ENCODE measurements at places on chromosomes 6 and 20.
A peak's percentile ranks its signal among the peaks of the same experiment; 100 is the strongest.

DNA sequence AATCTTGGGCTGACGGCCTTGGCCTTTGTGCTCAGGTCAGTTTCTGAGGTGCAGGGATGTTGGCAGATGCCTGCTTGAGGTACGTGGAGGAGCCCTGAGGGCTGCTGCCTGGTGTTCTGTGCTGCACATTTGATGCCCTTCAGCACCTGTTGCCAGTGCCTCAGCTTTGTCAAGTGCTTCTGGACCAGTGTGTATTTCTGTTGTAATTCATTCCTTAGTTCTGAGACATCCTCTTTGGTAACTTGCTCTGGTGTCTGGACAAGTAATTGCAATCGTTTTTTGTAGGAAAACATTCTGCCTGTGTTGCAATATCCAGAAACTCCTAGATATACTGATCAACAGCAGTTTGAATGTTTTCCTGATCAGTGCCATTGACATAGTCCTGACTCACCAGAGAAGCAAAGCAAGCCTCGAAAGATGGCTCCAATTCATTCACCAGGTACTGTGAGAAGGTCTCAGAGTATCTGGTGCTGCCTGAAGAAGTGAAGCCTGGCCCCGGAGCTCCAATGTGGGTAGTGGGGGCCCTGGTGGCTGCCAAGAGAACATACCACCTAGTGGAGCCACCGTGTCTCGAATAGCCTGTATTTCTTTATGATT is 26.7 kb downstream of the ZNF337 start:
- DNase-seq, result no peak

GRCh38 chr20:62025394-62025793 is 40.3 kb downstream of the TAF4 start:
- DNase-seq, result no peak

GRCh38 chr20:11799281-11799684 is 118.4 kb upstream of the BTBD3 start:
- DNase-seq, result no peak

DNA sequence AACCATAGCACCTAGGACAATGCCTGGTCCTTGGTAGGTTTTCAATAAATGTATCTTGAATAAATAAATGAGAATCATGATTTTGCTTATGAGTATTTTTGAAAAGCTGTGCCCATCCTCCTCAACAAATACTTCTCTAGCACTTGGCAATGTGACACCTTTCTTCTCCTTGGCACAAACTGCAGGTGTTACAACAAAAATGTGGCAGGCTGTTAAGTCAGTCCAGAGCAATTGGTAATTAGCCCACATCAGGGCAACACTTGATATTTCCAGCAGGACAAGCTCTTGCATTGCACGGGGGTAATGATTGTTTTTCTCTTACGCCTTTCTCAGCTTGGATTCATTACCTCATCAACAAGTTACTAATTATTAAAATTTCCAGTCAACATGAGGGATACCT is 31.6 kb upstream of the SNX9 start:
- no peak for DNase-seq

GRCh38 chr6:35468980-35469750 is 964 bp downstream of the RPL10A start:
- no peak for DNase-seq

GRCh38 chr6:16510245-16510644 is 251.0 kb downstream of the ATXN1 start:
- no peak for DNase-seq

GRCh38 chr6:144935181-144935580 is 650.0 kb downstream of the UTRN start:
- no peak for DNase-seq

GRCh38 chr6:165624871-165625639 is 38.0 kb downstream of the PDE10A start:
- no peak for DNase-seq

GRCh38 chr6:169185692-169186485 is 67.8 kb downstream of the THBS2 start:
- no peak for DNase-seq

GRCh38 chr6:15102241-15102640 is 143.6 kb upstream of the JARID2 start:
- no peak for DNase-seq

DNA sequence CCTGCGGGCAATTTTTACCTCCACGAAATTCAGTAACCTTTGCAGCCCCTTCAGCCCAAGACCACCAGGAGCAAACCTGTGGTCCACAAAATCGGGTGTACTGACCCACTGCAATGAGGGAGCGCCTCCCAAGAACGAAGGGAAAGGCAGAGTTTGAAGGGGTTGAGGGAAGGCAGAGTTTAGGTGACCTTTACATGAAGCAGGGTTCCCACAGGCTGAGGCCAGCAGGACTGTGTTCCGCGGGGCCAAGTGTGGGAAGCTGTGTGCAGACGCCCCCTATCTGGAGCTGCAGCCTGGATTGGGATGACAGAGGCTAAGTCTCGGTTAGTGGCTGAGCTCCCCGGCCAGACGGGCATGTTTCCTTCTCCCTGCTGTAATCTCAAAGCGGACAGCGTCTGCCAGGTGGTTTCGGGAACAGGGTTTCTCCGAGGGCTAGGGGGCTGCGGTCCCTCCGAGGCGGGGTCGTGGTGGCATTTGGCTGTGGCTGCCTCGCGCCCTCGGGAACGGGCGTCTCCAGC is 826 bp upstream of the PYGB start:
- no peak for DNase-seq

- peak; percentile 14 for DNase-seq
Measured at GRCh38 chr6:99905209-99906106, 88.6 kb downstream of the MCHR2 start.

GRCh38 chr6:167691533-167692312 is 135.0 kb upstream of the AFDN start:
- DNase-seq, result no peak

DNA sequence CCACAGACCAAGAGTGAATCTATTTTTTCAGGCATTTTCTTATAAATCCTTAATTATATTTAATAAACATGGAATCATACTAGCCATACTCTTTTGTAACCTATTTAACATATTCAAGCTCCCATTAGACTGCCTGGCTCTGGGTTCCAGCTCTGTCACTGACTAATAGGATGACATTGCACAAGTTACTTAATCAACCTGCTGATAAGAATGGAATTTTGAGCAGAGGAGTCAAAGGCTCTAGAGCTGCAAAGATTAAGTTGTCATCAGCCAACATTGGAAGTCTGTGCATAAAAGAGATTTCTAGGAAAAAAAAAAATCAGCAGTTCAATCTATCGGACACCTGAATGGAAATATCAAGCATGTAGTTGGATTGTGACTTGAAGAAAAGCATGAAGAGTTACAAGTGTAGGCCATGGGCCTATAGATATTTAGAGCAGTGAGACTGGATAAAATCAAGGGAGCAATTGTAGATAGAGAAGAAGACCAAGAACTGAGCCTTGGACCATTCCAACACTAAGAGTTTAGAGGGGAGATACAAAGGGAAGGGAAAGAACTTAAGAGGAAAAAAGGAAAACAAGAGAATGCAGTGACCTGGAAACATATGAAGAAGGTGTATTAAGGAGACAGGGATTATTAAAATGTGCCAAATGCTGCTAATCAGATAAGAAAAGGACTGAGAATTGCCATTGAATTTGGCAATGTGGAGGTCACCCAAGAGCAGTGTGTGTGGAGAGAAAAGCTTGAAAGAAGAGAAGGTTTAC is 11.0 kb upstream of the HINT3 start:
- DNase-seq, result no peak

- no peak for DNase-seq
Measured at GRCh38 chr6:44062771-44063560, 64.3 kb downstream of the MRPL14 start.

- no peak for DNase-seq
Measured at GRCh38 chr6:137692308-137692707, 174.8 kb upstream of the TNFAIP3 start.

DNA sequence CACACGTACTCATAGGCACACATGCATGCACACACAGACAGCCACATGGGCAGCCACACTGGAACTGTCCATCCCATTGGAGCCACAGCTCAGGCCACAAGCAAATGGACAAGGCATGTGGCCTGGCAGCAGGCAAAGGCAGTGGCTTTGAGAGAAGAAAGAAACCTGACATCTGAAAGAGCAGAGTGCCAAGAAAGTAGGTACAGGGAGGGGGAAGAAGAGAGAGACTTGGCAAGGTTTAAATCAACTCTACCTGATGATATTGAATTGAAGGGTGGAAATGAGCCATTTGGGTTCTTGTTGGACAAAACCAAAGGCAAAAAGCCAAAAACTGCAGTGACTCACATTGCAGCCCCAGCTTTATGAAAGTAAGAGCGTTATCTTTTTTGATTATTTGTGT is 142.7 kb downstream of the PCSK2 start:
- no peak for DNase-seq

DNA sequence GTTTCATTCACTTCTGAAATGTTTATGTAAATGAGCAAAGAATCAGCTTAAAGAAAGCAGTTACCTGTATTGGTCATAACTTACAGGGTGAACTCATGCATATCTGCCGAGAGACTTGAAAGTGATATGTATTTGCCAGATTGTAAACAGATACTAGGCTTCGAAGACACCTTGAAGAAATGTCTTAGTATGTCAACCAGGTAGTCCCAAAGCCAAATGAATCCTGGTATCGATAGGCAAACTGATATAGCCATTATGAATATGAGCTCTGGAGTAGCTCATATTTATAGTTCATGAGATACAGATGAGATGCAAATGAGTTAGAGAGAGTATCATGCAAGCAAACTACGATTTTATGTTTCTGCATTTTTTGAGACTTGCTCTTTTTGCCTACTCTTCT is 55.8 kb downstream of the RNF182 start:
- DNase-seq, result no peak

GRCh38 chr20:25150016-25150415 is 45.5 kb upstream of the ENTPD6 start:
- no peak for DNase-seq

DNA sequence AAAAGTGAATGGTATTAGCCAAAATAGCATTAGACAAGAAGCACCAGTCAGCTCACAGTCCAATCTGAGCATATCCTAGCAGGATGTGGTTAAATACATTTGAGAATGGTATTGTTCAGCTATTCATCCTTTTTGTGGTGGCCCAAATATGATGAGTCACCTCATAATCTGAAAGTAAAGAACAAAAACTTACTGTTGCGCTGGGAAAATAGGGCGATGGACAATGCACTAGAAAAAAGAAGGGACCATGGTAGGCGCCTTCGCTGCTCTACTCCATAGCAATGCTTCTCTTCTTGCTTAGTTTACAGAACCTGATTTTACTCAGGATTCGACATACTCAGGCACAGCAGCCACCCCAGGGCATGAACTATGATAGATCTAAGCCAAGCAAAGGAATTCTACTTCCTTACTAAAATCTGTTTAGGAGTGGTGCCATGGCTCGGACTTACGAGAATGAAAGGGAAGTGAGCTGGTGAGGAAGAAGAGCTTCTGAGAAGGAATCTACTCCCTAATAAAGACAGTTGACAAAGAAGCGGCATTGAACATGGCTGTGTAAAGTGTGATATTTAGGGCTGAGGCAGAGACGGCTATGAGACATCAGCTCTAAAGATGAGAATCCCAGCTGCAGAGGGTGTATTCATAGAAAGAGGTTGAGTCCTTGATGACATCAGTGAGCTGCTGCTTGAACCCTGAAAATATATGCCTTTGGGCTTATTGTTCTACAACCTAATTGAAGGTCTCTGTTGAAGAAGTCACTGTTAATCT is 16.6 kb upstream of the FBXO9 start:
- DNase-seq, result peak; percentile 75

DNA sequence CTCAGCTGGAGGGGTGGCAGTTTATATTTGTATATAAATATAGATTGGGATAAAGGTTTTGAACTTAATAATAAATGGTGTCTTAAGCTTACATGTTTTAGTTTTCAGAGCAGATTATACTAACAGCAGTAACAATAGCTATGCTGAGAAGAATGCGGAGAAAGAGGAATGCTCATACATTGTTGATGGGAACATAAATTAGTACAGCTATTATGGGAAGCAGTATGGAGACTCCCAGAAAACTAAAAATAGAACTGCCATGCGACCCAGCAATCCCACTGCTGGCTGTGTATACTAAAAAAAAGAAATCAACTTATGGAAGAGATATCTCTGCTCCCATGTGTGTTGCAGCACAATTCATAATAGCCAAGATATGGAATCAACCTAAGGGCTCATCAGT is 127.9 kb downstream of the BCKDHB start:
- no peak for DNase-seq

DNA sequence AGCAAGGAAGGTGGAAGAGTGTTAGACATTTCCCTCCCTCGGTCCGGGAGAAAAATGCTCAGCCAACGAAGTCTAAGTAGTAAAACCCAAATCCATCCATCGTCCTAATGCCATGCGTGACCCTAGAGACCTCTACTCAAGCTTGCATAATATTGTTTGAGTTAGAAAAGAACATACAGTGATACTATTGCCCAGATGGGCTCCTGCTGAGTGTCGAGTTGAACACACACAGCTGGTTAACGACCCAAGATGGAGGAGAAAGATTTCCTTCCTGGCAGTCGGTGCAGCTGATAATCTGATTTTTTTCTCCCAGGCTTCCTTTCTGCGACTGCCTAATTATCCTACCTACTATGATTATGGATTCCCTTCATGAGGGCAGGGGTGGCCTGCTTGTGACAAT is 164.4 kb upstream of the KCNG1 start:
- DNase-seq, result no peak

DNA sequence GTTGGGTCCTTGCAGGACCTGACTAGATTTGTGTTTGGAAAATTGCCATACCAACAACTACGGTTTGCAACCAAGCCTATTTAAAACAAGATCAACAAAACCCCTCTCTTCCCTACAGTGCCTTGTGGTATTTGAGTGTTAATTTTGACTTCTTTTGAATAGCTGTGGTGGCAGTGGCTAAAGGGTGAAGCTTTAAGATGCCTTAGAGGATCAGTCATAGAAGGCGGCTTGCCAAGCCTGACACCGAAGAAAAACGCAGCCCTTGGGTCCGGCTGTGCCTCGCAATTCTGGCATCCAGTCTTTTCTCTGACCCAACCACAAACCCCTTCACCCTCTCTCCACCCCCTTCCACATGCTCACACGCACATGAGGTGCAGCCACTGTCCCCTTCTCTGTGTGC is 32.6 kb downstream of the BMP6 start:
- no peak for DNase-seq

DNA sequence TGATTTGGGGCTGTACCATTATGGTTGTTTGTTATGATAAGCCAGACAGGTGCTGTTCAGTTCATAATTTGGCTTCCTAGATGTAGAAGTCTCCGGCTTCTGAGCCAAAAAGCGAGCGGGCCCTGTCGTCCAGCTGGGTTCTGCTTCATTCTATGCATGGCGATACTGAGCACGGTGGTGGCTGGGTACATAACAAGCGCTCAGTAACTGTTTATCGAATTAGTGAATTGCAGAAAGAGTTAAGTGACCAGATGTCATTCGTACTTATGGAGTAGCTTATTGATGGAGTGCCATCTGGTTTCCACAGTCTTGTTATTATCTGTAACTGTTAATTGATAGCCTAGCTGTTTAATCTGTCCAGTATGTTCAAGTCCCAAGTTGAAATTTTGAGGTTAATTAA is 85.0 kb downstream of the DTD1 start:
- DNase-seq, result no peak

All from T-helper 1 cell (primary cell).